ENCODE measurements at places on chromosomes 6 and 20. TPM values are rescaled to one million over a fixed set of nuclear protein-coding genes. Genes with fewer than 3 reads are reported as not detected.
A peak's percentile ranks its signal among the peaks of the same experiment; 100 is the strongest.

The PACRG gene
- 1.8 TPM for total RNA-seq

GRCh38 chr6:14906621-14907020, 339.2 kb upstream of the JARID2 start:
- no peak for DNase-seq

The TCEA2 gene
- total RNA-seq, result 49.2 TPM

DNA sequence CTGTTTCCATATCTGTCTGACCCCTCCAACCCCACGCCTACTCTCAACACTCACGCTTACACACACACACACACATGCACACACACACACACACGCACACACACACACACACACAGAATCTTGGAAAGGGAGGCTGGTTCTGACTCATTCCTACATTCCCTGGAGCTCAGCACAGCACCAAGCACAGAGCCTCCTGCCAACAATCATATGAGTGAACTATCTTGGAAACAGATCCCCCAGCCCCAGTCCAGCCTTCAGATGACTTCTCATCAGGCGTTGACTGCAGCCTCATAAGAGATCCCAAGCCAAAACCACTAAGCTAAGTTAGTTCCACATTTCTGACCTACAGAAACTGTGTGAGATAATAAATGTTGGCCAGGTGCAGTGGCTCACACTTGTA, 14.1 kb upstream of the HCK start:
- no peak for DNase-seq

DNA sequence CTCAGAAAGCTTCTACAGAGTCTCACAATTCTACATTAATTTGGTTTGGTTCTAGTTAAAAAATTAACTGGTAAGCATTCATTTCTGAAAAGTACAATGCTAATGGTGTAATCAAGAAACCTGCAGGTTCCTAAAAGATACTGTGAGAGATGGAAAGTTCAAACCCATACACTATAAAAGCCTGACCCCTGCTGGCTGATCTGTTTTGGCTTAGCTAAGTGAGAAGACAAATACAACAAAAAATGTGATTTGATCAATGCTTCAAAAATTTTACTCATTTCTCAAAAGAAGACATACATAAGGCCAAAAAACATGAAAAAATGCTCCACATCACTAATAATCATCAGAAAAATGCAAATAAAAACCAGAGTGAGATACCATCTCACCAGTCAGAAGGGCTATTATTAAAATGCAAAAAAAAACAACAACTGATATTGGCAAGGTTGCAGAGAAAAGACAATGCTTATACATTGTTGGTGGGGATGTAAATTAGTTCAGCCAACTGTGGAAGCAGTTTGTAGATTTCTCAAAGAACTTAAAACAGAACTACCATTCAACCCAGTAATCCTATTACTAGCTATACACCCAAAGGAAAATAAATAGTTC, 102.8 kb downstream of the MOXD1 start:
- no peak for DNase-seq

GRCh38 chr6:66435321-66435720, 728.3 kb upstream of the EYS start:
- no peak for DNase-seq

The TGM3 gene
- 0.25 TPM for total RNA-seq

DNA sequence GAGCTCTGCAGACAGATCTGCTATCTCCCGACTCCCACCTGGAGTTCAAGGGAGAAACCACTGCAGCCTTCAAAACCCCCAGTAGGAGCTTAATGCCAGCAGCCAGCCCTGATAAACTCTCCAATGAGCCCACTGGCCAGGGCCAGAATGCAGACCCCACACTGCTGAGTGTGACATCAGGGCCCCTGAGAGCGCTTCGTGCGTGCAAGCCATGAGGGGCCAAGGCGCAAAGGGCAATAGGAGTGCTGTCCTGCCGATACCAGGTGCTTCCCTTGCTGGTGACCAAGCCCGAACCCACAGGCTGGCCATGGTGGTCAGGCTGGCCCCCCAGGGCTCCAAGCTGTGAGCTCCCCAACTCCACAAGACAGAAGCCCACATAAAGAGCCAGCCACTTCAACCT, 33.2 kb upstream of the CST7 start:
- DNase-seq, result no peak

DNA sequence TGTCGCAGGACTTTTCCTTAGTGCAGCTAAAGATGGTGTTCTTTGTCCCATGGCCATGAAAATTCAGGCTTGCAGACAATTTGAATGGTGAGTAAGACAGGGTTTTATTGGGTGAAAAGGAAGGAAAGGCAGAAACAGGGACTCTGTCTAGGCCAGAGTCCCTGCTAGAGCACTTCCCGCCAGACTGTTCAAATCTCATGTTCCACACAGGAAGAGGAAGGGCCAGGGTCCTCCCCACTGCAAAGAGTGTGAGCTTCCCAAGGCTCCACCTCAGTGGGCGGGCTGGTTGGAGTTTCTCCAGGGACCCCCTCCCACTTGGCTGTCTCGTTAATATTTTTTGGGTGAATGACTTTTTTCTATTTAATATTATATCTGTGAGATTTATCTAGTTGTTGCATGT, 29.0 kb downstream of the COL19A1 start:
- no peak for DNase-seq

DNA sequence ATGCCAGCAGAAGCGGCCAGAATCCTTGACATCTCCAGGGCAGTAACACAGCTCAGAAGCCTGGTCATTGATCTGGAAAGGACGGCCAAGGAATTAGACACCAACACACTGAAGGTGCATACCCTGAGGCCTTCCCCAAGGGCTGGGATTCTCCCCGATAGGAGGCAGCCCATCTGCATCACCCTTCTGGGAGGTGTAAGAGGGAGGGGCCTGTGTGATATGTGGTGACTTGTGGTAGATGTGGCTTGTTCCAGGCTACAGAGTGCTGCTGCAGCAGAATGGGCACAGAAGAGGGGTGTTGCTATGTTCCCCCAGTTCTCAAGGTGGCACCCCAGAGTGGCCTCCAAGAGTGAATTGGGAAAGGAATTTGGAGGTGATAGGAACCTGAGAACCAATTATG, 11.2 kb downstream of the TRIM40 start:
- DNase-seq, result no peak

DNA sequence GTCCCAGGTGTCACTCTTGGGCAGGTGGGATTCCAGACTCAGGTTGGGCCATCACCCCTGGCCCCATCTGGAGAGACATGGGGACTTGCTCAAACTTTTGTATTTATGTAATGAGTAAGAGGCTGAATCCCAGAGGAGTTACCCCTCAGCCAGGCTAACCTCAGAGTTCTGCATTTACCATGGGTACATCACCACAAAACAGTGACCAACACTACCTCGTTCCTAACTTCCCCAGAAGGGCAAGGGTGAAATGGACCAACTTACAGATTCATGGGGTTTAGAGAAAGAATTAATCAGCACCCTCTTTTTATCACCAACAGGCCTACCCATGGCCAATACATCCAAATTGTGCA, 259.9 kb upstream of the MARCKS start:
- DNase-seq, result no peak

GRCh38 chr6:31587791-31588777, 2.0 kb downstream of the LST1 start:
- no peak for DNase-seq

- no peak for DNase-seq
Observed at GRCh38 chr6:156710479-156710878, 66.7 kb upstream of the ARID1B start.

The FRS3 gene
- 4.4 TPM for total RNA-seq

- DNase-seq, result no peak
Observed at GRCh38 chr6:135782546-135782945, 69.0 kb upstream of the PDE7B start.

GRCh38 chr6:168049706-168050224, 29.2 kb downstream of the FRMD1 start:
- DNase-seq, result no peak

The SIGLEC1 gene
- total RNA-seq, result 5.9 TPM

The SLC17A2 gene
- 27.6 TPM for total RNA-seq

DNA sequence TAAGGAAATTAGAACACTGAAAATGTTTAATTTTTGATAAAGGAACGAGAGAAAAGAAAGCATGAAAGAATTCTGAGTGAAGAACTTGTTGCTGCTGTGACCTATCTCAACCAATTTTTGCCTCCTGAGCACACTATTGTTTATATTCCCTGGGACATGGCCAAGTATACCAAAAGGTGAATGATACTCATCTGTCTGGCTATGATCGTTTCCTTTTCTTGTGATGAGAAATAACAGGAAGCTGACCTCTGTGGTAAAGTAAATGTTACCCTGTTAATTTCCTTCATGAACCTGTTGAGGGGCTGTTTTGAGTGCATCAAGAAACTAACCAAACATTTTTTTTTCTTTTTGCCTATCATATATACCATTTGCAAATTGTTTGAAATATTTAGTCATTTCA, 69.1 kb downstream of the FIG4 start:
- no peak for DNase-seq

DNA sequence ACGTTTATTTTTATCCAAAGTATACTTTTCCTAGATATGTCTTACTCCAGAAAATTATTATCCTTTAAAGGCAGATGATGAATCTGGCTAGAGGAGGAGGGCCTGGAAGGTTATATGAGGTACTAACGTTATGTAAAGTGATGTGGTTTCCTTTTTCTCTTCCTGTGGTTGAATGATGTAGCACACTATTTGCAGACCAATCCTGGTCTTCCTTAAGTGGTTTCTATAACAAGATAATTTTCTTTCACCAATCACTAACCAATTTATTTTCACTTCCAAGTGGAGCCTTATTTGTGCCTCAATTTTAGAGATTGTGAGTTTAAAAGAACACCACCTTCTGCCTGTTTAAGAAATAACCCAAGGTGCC, 154.6 kb upstream of the SOX4 start:
- DNase-seq, result no peak

GRCh38 chr6:168041928-168042327, 37.1 kb downstream of the FRMD1 start:
- DNase-seq, result no peak

DNA sequence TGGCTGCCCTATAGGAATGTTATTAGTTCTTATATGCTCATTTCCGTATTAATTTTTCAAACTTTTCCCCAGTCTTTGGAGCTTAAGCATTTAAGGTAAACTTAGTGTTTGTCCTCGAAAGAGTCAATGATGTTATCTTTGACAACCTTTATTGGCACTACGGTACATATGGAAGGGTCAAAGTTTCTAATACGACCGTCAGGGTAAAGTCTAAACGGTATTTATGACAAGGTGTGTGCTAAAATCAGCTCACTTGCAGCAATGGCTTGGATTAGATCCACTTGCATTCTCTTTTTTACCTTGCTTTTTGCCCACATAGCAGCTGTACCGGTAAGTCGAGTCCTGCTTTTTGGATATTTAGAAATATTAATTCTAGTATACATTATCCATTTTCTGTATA, at the start of gene MEP1A:
Gene MEP1A, plus strand, starts transcription at position 252 of the 400 bp plus-strand sequence. Its CDS starts 10 bp downstream, at position 262.
- DNase-seq, result no peak

- DNase-seq, result no peak
Observed at GRCh38 chr6:52539607-52540006, 37.3 kb downstream of the TRAM2 start.

DNA sequence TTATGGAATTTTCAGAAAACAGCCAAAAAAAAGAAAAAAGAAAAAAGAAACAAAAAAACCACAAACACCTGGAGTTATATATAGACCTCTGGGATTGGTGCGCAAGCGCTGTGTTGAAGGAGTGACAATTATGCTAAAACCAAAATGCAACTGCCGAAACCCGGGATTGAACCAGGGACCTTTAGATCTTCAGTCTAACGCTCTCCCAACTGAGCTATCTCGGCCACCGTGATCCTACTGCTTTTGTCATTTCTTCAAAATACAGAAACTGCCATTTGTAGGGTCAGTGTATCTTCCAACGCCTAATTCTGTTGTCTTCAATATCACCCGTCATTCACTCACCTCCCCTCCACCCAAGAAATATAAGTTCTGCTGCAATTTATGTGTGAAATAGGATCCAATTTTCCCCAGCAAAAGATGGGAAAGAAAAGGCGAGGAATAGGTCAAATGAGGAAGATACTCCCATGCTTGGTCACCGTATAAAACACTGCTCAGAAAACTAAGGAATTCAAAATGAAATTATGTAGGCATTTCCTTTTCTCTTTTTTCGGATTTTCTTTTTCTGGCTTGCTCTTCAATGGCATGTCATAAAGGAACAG, 116.0 kb downstream of the TRIM27 start:
- DNase-seq, result no peak

DNA sequence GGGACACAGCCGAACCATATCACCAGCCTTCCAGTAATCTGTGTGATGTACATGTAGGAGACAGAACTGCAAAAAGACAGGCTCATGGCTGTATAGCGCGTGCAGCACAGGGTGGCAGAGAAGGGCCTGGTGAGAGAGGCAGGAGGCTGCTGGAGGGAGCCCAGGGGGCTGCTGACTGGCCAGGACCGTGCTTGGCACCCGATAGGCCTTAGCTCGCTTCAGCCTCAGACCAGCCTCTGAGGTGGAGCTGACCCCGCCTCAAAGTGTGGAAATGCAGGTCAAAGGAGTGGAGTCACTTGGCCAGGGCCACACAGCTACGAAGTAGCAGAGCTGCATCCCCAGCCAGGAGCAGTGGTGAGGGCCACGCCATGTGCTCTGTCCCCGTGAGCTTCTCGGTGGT, 707.6 kb downstream of the QKI start:
- no peak for DNase-seq

The ELOVL4 gene
- total RNA-seq, result not detected

DNA sequence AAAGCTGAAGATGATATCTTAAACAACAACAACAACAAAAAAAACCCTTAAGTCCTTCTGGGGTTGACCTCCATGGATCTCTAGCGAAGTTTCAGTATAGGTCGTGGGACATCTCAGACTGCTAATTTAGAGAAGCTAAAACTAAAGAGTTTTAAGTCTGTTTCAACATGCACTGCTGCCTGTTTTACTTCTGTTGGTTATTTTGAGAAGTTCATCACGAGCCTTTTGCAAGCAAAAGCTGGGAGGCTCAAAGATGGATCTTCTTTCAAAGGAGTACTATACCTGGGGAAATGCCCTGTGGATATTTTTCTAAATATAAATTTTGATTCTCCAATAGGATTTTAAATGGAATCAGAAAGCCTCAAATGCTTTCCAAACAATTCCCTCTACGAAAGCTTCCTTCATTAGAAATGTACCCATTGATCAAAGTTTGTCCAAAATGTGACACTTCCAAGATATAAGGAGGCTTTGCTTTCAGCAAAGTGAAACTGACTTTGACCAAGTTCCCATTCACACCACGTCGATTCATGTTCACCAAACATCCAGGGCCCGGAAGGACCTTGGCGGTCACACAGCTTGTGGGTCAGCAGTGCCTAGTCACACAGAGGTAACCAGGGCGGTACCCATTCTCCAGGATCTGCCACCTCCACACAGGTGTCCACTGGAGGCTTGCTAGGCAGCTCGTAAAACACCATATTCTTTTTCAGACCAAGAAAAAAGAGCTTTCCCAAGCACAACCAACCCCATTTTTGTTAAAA, 94.7 kb upstream of the QKI start:
- DNase-seq, result peak; percentile 45

The GPR63 gene
- total RNA-seq, result 0.05 TPM

Measured in left lobe of liver (tissue), 2 donors.